ENCODE measurements at places on chromosomes 5 and 9.
A peak's percentile ranks its signal among the peaks of the same experiment; 100 is the strongest.

DNA sequence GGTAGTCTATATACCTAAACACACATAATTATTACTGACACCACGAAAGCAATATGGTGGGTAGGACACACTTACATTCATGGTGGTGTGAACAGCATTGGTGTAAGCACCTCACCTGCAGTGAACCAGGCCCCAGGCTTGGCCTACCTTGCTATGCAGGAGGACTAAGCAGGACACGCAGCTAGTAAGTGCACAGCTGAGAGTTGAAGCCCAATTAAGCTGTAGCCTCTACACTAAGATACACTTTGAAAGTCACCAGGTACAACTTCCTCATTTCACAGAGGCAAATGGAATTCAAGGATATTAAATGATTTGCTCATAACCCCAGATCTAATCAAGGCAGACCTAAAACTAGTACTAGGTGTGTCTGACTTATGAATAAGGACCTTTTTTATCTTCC, 145.8 kb upstream of the PAPPA start:
- DNase-seq = no peak

DNA sequence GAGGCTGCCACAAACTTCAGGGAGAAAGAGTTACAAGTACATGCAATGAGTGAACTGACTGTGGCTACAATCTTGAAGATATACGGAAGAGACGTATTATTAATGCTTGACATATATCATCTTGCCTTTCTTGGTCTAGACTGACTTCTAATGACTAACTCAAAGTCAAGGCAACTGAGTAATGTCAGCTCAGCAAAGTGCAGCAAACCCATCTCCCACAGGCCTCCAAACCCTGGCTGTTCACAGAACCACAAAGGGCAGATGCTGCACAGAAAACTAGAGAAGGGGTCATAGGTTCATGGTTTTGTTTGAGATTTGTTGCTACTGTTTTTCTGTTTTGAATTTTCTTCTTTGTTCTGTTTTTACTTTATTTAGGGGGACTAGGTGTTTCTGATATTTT, 21.0 kb downstream of the IL7R start:
- DNase-seq = no peak

DNA sequence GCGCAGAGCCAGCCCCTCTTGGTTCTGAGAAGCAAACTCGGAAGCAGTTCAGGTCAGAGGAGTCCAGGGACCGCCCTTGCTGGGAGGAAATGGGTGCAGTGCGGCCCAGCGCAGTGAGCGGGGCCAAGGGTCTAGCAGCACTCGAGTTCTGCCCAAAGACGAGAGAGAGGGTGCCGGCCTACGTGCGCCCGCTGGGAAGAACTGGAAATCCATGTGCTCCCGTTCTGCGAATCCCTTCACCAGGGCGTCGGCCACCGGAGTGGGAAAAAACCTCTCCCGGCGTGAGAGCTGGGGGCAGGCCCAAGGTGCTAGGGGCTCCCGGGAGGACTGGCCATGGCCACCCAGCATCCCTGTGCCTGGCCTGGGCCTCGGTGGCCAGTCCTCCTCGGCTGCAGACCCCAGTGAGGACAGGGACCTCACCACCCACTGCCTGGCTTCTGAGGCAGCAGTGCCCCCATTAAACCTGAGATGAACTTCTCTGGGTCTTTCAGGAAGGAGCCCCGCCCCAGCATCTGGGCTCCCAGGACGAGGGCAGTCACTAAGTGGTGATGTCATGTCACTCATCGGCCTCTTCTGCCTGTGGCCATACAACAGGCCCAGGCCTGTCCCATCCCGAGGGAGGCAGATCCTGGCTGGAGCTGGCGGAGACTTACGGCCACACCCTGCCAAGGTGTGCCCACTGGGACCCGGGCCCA, 10.6 kb downstream of the TMEM250 start:
- DNase-seq = no peak

- peak; percentile 86 for DNase-seq
These were observed 743 bp downstream of the NR3C1 start for GRCh38 chr5:143402553-143403333.

DNA sequence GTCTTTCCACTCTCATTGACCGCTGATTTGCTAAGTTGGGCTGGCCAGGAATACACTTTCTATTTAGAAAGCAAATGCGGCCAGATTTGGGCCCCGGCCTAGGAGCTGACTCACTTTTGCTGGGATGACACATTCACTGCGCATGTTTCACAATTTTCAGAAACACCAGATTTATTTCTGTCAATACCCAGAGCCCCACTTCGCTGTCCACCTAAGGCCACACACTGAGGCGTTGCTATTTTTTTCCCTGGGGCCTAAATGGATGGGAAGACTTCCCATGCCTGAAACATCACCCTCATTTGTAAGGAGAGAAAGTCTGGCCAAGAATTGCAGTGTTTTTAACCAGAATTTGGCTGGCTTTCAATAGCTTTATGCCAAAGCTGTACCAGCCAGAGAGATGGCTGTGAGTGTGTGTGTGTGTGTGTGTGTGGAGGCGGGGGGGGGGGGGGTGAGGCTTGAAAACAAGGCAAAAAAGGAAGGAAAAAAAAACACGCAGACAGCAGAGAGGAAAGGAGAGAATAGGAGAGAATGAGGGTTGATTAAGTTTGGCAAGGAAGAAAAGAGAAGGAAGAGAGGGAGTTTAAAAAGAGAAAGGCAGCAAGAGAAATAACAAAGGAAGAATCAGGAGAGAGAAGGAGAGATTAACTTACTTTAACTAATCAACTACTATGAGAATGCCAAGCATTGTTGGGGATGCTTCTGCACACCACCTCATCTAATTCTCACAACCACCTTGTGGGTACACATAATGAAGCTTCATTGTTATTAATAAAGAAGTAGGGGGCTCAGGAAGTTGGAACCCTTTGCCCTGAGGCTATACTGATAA, 261.4 kb upstream of the KLF4 start:
- DNase-seq = peak; percentile 90

All from cardiac septum (tissue), 1 donor.